ENCODE measurements at places on chromosomes 2 and 18.

- DNase-seq: no peak
These were observed 894.1 kb downstream of the SLC4A3 start for GRCh38 chr2:220521551-220521950.

GRCh38 chr2:160347269-160347863, 146.2 kb downstream of the RBMS1 start:
- DNase-seq: no peak

GRCh38 chr18:48860269-48861180, 90.2 kb downstream of the SMAD7 start:
- no peak for DNase-seq

DNA sequence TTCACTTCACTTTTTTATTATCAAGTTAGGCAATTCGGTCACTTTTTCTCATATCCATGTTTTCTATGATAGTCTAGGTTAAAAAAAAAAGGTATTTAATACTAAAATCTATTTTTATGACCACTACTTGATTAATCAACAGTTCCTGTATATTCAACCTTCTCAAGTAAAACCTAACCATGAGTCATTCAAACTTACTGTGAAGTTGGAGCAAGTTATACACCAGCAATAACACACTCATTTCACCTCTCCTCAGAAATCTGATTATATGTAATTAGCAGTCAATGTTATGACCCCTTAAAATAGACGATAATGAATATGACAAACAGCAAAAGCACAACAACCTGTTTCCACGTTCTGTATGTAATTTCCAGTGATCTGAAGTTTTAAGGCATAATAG, 35.0 kb upstream of the ADAM17 start:
- no peak for DNase-seq

DNA sequence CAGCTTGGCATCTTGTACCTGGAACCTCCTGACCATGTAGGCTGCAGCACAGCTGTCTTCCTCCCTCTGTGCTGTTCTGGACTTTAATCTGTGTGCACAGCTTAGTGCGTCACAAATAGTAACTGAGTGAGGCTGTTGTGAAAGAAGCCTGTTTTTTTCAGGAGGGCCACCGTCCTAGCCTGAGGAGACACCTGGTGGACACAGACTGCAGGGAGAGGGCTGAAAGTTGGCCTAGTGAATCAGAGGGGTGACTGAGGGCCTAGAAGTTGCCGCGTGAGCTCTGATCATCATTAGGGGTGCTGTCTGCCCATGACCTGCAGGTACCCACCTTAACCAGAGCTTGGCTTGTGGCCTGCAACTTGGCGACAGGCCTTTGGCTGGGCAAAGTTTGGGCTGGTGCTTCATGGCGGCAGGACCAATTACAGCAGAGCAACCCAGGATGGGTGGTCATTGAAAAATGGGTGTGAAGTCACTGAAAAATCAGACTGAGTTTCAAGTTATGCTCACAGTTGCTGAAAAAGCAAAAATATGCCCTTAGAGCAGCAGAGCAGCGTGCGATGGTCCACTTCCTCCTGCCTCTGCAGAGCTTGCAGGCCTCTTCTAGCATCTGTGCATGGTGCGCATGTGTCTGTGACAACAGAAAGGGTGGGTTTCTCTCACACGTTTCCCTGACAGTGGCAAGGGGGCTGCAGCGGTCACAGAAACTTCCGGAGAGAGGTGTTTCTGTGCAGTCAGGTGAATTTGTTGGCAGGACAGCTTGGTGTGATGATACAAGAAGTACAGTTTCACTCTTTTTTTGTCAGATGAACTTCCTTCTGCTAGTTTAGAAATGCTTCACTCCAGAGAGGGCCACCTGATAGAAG, 9.6 kb downstream of the GDF7 start:
- DNase-seq: no peak

DNA sequence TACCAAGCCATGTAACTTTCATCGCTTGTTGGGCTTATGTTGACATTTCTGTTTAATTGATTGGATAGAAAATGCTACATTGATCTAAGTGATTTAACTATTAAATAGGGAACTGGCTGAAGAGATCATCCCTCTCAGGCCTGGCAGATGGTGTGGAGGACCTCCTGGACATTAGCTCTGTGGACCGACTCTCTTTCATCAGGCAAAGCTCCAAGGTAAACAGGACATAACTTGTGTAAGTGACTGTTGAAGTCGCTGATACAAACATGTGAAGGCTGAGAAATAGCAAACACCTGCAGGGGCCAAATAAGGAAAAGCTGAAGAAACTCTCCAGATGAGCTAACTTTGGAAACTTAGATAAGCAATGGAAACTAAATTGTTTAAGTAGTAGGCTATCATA, 68.8 kb downstream of the UNC80 start:
- DNase-seq: no peak

Measured in stimulated activated CD4-positive, alpha-beta T cell treated with anti-CD3 and anti-CD28 coated beads, Interleukin-15, amount 100 ng/mL, for 24 hours (primary cell).